ENCODE measurements at places on chromosomes 13 and 19.

DNA sequence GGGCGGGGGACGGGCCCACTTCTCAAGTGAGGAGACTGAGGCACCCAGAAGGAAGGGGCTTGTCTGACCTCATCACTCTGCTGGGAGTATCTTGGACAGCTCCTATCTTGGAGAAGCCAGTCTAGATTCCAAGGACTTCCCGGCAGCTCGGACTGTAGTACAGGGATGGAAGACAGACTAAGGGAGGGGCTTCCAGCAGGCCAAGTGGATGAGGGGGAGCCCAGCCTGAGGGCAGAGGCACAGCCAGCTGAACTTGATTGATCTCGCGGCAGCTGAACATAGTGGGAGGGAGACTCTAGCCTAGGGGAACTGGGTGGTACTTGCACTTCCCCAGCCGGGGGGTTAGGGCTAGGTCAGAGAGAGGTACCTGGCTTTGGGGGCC lies 711 bp downstream of the CILP2 start:
- DNase-seq = no peak

GRCh38 chr13:95155093-95155492 lies 146.2 kb downstream of the ABCC4 start:
- DNase-seq = no peak

- DNase-seq = no peak
Measured at GRCh38 chr13:59527500-59527899, 636.2 kb downstream of the DIAPH3 start.

- DNase-seq = no peak
Measured at GRCh38 chr13:59672445-59672844, 491.3 kb downstream of the DIAPH3 start.

GRCh38 chr19:782878-783668 lies 14.2 kb upstream of the PTBP1 start:
- no peak for DNase-seq

DNA sequence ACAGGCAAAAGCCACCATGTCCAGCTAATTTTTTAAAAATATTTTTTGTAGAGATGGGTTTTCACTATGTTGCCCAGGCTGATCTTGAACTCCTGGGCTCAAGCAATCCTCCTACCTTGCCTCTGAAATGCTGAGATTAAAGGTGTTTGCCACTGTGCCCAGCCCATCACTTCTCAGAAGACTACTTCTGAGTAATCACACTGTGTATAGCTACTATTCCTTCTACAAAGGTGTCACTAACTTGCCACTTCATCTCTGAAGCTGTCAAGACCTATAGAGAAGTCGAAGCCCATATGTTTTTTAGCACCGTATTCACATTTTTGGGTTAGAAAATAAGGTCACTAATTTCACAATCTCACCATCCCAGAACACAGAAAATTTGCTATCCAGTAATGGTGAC lies 36.0 kb upstream of the FNDC3A start:
- no peak for DNase-seq

- DNase-seq = peak; percentile 77
Measured at GRCh38 chr19:3125900-3126524, 9.8 kb upstream of the GNA15 start.

DNA sequence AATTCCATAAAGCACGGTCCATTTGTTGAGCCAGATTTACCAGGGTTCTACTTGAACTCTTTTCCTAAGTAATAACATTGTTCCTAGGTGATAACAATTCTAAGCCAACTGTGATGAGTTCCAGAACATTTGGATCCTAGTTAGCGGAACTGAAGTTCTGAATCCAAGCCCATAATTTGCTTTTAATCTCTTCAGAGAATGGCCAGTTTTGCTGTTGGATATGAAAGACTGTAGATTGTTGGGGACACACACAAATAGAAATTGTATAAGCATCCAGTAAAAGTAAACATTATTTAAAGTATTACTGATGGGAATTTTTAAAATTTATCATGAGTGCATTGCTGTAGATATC lies 27.3 kb upstream of the STARD13 start:
- DNase-seq = no peak

DNA sequence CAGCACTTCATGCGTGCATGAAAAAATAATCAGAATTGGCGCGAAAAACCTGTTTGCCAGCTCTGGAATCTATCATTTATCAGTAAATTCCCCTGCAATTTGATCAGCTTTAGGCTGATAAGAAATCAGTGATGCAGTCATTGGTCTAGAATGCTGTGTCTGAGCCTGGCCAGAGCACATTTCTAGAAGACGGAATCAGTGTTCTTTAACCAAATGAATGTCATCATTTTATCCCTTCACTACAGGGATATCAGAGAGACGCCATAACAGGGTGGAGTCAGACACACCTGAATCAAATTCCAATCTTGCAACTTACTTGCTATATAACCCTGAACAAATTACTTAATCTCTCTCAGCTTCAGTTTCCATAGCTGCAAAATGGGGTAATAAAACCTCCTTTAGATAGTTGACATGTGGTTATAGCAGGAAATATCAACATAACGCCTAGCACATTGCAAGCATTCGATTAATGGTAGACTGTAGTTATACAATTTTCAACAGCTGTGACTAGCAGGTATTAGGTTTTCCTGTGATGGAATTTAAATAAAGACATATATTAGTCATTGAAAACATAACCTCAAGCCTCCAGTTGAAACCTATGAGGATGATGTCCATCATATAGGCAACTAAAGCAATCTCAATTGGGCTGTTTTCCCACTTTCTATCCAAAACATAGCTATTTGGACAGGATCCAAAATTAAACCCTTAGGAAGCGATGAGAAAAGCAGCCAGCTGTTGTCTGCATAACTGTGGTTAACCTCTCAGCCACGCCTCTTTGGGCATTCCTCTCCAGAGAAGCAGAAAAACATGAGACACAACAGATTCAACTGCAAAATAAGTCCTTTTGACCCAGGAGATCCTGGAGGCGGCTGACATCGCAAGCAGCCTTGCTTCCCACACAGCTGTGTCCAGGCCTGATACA lies 51.6 kb upstream of the UBL3 start:
- DNase-seq = no peak

- DNase-seq = no peak
Measured at GRCh38 chr13:113646921-113647340, 11.1 kb downstream of the ATP4B start.

- no peak for DNase-seq
Measured at GRCh38 chr13:90641884-90642283, 705.6 kb upstream of the MIR17HG start.

GRCh38 chr13:111854403-111854802 lies 212.5 kb upstream of the SOX1 start:
- no peak for DNase-seq

DNA sequence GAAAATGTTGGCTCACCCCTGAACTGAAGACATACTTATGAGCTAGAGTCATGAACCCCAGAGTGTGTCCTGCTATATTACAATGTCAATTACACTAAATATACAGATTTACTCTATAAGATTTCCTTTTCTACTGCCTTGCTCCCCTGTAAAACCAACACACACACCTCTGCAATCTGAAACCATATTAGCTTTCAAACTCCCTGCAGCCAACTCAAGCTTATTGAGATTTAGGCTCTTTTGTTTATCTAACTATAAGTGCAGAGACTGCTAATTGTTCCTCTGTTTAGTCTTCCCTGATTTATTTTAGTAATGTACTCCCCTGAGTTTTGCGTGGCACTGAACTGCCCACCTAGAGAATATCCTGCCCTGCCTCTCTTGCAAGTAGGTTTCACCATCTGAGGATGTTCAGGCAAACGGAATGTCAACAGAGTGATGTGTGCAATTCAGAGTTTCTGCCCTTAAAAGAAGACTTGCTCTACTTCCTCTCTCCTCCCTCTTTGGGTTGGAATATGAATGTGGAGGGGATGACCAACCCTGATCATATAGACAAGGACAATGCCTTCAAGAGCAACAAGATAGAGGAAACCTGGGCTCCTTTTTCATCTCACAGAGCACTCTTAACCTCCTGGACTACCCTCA lies 22.3 kb downstream of the FAM216B start:
- no peak for DNase-seq

- DNase-seq = no peak
Measured at GRCh38 chr13:28864544-28864943, 44.4 kb downstream of the MTUS2 start.

DNA sequence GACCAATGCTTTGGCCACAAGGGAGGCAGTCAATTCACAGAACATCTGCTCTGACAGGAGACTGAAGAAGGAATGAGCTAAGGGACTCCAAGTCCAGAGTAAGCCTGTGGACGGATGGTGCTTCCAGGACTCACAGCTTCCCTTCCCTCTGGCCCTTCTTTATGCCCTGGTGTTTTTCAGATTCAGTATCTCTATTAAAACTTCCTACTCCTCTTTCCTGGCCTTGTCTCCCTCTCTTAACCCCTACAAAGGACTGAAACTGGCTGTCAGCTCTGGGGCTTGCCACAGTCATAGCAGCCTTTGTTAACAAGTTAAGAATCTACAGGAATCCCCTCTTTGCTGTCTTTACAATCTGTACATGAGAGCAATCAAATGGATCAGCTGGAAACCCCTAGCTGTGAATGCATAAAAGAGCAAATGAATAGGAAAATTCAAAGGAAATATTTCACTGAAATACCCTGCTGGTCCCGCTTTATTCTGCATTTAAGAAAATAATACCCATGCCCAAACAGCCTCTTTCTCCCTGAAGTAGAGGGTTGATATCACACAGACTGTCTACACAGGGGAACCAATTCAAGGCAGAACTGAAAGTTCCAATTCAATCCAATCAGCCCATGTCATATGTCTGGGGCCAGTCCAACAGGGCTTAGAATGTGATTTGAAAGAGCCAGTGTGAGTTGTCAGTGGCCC lies 192.3 kb downstream of the MZT1 start:
- DNase-seq = no peak

- DNase-seq = no peak
Measured at GRCh38 chr13:49348751-49349150, 95.1 kb downstream of the CAB39L start.

DNA sequence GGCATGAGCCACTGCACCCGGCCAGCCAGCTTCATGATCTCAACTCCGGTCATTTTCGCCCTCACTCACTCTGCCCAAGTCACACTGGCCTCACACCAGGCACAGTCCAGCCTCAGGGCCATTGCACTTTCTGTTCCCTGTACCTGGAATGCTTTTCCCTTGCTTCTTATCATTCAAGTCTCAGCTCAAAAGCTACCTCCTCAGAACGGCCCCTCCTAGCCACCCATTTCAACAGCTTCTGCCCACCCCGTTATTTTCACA lies 2.5 kb upstream of the TLE2 start:
- no peak for DNase-seq

DNA sequence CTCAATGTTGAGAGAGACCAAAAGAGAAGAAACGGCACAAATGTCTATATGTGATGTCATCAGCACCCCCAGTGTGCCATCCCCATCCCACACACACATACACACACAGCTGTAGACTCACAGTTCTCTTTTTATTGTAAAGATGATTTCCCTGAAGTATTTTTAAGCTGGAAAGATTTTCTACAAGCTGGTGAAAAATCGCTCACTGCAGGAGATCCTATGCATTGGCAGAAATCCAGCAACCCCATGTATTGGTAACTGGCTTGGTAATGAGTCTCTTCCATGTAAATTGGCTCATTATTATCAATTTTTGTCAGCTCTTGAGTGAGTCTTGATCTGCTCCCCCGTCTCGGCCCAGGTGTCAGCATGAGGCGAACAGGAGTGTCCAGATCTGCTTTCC lies 107.1 kb upstream of the UQCRFS1 start:
- no peak for DNase-seq

DNA sequence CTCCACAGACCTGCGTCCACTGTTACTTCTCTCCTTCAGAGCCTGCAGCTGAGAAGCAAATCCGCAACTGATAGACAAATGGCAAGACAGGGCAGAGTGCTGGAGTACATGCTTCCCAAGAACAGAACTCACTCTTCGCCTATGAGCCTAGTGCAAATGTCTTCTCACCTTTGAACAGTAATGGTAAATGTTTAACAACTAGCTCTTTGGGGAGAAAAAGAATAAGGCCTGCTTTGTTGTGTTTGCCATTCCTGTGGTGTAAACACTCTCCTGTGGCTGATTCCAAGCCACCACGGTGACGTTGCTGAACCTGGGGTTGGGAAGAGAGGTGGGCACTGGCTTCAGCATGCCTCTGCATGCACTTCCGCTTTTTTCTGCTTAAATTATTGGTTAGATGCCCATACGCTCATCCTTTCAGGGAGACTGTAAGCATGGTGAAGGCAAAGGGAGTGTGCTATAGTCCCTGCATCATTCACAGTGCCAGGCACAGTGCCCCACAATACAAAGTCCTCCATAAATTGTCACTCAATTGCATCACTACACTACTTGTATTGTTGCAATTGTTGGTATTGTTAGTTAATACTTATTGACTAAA lies 28.1 kb upstream of the GTF3A start:
- DNase-seq = peak; percentile 65

DNA sequence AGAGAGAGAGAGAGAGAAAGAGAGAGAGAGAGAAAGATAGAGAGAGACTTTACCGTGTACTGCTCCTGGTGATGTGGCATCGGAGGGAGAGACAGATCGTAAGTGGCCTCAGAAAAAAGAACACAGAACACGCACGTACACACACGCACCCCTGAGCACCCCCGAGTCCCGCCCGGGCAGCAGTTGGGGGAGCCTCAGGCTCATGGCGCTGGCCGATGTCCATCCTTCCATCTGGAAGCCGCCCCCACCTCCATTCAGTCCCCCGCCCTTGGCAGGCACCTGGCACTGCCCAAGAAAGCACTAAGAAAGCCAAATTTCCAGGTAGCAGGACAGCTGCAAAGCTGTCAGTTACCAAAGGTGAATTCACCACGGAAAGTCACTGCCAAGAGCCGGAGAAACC lies 116.9 kb downstream of the IER2 start:
- DNase-seq = no peak

- no peak for DNase-seq
Measured at GRCh38 chr19:46295401-46296201, 1.2 kb upstream of the HIF3A start.

- peak; percentile 57 for DNase-seq
Measured at GRCh38 chr19:48907671-48908070, 7.6 kb downstream of the NUCB1 start.

GRCh38 chr19:13241231-13242104 lies 91.3 kb downstream of the IER2 start:
- DNase-seq = no peak

DNA sequence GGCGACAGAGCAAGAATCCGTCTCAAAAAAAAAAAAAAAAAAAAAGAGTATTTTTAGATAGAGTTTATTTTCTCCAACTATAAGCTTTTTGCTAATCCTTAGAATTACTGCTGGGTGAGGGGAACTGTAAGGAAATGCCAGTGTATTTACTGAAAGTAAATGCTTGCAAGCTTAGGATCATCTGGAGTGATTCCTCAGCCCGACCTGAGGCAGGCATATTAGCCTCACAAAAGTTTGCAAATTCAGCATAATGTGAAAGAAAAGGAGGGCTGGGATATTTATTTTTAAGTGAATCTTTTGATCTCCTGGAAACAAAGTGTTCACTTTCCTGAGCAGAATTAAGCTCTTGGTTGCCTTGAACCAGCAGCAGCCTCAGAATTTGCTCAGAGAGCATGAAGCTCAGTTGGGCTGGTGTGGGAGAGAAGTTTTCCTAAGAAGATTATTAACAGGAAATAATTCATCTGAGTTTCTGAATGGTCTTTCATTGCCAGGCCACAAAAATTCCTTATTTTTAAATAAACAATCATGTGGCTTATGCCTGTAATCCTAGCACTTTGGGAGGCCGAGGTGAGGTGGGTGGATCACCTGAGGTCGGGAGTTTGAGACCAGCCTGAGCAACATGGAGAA lies 24.7 kb upstream of the SPATA13 start:
- DNase-seq = no peak
